NCI-H510A (cell line): ENCODE measurements at places on chromosomes 5 and 9.

GRCh38 chr5:82754759-82755158 is 322.4 kb downstream of the TMEM167A start:
- DNase-seq, result no peak

GRCh38 chr5:87872986-87873385 is 395.7 kb downstream of the TMEM161B start:
- peak; percentile 31 for DNase-seq

DNA sequence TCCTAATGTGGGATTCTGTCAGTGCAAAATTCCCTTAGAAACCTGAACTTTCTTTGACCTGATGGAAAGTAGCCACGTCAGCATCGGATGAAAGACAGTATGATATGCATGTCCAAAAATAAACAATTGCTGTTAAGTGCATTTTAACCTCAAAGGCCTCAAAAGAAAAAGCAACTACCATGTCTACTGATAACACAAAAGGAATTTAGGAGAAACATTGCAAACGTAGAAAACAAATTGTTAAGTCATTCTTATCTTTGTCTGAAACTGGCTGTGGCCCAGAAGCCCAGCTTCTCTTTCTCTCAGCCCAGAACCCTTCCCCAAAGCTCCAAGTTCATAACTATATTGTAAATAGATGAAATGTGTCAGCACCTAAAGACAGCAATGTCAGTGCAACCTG is 11.1 kb upstream of the LHFPL2 start:
- no peak for DNase-seq

- no peak for DNase-seq
Observed at GRCh38 chr5:153658606-153659005, 168.1 kb downstream of the GRIA1 start.

GRCh38 chr5:72123764-72124376 is 16.6 kb downstream of the MAP1B start:
- no peak for DNase-seq
